ENCODE measurements at places on chromosomes 6 and 20. TPM values are rescaled to one million over a fixed set of nuclear protein-coding genes. Genes with fewer than 3 reads are reported as not detected.

PTPRT gene
- 0.26 TPM for total RNA-seq

DNA sequence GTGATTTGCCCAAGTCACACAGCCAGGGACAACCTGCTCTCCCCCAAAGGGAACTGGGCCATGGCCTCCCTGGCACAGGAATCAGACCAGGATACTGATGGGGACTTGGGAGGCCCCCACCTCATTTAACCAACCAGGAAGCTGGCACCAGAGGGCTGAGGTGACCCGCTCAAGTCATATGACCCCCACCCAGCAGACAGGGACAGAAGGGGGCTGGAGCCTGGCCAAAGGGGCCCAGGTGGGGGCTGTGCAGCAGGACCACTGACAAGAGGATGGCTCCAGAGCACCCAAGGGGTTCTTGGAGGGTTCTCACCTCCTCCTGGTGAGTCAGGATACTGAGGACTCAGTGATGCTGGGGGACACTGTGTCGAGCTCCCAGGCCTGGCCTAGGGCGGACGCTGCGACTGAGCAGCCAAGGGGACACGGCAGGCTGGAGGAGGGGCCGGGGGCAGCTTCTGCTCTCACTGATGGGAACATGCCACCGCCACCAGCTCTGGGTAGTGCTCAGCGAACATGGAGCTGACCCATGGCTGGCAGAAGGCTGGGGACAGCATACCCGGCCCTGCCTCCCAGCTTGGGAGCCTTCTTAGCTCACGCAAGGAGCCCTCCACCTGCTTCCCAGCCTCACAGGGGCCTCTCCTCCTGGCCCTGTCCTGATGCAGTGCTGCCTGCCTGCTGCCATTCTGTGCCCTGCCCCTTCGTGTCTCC is 1.2 kb downstream of the CST7 start:
- no peak for DNase-seq

GRCh38 chr6:136738692-136739057 is 53.6 kb downstream of the MAP3K5 start:
- no peak for DNase-seq

GRCh38 chr20:11459090-11459890 is 458.4 kb upstream of the BTBD3 start:
- DNase-seq = no peak

- no peak for DNase-seq
Measured at GRCh38 chr6:106972500-106972899, 2.0 kb downstream of the CD24 start.

- DNase-seq = no peak
Measured at GRCh38 chr20:38894091-38894847, 31.9 kb upstream of the FAM83D start.

LY6G5C gene
- 2.5 TPM for total RNA-seq

DNA sequence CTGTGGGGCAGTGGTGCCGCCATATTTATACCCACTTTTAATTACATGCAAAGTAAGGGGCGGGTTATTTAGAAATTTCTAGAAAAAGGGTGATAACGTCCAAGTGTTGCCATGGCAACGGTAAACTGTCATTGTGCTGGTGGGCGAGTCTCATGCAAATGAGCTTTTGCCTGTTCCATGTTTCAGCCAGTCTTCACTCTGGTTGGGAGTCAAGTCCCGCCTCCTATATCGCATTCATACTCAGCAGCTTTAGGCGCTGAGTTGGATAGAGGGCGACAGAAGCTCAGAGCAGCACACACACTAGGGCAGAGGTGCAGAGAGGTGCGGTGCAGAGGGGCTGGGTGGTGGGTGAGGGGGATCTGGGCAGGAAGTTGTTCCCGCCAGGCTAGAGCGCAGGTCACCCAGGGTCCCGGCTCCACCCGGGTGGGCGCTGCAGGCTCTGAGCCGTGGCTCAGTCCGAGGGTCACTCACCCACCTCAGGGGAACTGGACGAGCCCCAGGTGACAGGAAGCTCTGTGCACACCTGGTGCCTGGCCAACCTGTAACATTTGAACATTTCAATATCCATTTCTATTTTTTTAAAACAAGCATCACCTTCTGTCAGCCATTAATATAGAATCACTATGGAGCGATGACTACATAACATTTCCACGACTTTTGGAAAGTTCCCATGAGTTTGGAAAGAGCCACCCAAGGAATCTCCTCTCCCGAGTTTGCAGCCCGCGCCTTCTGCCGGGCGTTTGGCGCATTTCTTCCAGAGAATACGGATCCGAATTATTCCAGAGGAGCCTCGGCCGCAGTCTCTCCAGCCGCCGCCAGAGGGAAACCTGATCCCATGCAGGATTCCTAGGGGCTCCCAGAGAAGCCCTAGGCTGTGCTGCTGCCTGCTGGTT is 89.1 kb upstream of the PHACTR3 start:
- DNase-seq = peak; percentile 81

BPIFB2 gene
- total RNA-seq = not detected

RNF182 gene
- 0.21 TPM for total RNA-seq

DNA sequence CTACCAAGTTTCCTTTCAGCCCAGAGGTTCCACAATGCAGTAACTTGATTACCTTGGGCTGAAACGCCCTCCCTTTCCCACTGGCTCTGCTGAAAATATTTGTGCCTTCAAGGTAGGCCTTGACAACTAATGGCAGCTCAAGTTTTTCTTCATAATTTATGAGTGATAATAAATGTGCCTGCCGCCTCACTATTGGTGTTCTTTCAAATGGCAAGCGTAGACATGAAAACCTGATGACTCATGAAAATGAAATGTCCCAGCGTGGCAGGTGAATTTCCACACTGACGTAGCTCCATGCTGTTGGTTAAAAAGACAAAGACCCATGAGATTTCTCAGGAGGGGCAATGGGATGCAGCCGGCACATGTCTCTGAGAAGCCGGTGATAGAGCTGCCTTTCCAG is 107.2 kb upstream of the GGTLC1 start:
- DNase-seq = no peak

GRCh38 chr6:12001004-12001705 is 11.0 kb upstream of the HIVEP1 start:
- DNase-seq = no peak

DNA sequence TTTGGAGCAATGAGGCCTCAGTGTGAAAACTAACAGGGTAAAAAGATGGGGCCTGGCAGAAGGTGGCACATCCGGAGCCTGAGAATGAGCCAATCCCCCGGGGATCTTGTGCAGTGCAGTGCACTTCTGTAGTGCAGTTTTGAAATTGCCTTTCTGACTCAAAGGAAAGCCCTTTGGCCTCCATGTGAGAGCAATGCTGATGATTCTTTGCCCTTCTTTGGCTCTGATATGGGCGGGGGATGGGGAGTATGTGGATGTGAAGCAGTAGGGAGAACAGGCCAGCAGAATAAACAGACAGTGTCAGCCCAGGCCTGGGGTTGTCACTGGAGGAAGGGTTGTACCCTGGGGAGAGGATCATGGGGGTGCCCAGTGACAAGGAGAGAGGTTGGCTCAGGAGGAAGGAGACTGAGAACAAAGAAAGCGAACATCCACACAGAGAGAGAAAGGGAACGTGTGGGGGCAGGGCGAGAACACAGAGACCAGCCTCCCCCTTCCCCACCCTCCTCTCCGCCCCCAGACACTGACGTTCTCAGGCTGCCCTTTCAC is 351.2 kb downstream of the CDC5L start:
- DNase-seq = no peak

TMEM200A gene
- 0.29 TPM for total RNA-seq

EGFL8 gene
- 8.7 TPM for total RNA-seq

DNA sequence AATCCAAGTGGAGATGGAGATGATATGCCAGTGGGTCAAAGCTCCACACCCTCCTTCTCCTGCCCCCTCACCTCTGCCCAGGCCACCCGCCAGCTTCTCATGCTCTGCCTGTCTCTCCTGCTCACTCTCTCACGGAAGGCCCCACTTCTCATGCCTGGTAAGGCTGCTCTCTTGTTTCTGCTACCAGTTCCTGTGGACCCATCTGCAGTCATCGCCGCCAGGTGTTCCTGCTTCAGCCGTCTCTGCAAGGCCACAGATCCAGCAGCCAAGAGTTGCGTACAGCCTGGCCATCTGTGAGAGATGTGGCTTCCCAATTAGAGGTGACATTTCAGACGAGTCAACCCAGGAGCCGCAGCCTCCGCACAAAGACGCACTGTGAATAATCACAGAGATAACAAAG is 40.8 kb upstream of the NXT1 start:
- no peak for DNase-seq

GRCh38 chr6:129615496-129615895 is 94.5 kb downstream of the ARHGAP18 start:
- DNase-seq = no peak

DNA sequence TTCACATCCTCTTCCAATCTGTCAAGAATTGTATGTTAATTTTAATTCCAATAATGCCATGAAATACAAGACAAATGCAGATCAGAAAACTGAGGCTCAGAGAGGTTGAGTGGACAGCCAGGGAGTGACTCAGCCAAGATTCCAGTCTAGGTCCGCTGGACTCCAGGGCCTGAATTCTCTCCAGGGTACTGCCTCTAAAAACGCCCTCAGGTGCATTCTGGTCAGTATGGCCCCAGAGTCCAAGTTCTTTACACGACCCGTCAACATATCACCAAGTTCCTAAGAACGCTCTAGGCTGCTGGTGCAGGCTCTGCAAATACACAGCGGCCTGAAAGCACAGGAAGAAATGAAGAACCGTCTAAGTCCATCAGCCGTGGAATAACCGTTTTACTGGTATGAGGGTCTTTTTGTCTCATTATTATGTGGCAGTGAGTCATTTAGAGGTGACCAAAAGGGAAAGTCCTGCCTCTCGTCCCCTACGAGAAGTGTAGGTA is 709 bp upstream of the ASXL1 start:
- peak; percentile 36 for DNase-seq

- no peak for DNase-seq
Measured at GRCh38 chr6:42292004-42292740, 74.5 kb upstream of the MRPS10 start.

Data from left cardiac atrium (tissue), 4 donors.